Renal cortex interstitium (tissue), 15 donors: ENCODE measurements at places on chromosomes 7 and 10. TPM values are rescaled to one million over a fixed set of nuclear protein-coding genes. Genes with fewer than 3 reads are reported as not detected.

SMKR1 gene
- 2.4 TPM for polyA plus RNA-seq

FFAR4 gene
- not detected for polyA plus RNA-seq

UPK3B gene
- 1.2 TPM for polyA plus RNA-seq

UCN3 gene
- polyA plus RNA-seq, result 0.30 TPM

CLRN3 gene
- 19.4 TPM for polyA plus RNA-seq

PTF1A gene
- not detected for polyA plus RNA-seq

TMEM225B gene
- polyA plus RNA-seq, result 1.5 TPM

ATP5MK gene
- polyA plus RNA-seq, result 192 TPM

PRR15 gene
- 14.6 TPM for polyA plus RNA-seq

DNA sequence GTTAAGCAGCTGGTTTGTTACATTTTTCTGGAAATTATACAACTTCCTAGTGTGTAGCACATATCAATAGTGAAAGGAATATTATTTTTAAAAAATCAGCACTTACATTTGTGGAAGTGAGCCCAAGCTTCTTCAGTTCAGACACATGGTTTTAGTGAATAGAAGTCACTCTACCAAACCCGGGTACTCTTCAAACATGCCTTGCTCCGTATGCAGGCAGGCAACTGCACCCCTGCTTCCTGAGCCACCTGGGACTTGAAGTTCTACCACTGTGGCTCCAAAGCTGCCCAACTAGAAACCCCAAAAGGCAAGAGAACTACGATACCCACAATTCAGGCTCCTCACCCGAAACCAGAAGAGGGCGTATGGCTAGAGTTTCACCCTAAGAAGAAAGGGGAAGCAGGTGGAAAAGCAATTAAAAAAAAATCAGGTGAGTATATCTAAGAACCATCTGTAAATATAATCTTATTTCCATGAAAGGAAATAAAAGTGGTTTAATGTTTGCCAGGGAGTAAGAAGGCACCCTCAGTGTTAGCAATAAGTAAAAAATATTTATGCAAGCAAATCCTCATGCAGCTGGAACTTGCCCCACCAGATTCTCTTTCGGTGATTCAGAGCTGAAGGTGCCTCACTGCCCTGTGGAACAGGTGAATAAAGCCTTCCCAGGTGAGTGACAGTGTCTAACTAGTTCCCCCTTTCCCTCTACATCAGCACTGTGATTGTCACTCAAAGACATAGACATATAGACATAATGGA is at the start of gene MACC1:
MACC1 (minus strand) TSS at position 192 of the 756 bp plus-strand sequence. CDS start 55,522 bp downstream, outside the sequence.
- DNase-seq, result peak; percentile 73

GRCh38 chr10:22218448-22218847 is 633 bp upstream of the EBLN1 start:
- DNase-seq, result no peak

DNA sequence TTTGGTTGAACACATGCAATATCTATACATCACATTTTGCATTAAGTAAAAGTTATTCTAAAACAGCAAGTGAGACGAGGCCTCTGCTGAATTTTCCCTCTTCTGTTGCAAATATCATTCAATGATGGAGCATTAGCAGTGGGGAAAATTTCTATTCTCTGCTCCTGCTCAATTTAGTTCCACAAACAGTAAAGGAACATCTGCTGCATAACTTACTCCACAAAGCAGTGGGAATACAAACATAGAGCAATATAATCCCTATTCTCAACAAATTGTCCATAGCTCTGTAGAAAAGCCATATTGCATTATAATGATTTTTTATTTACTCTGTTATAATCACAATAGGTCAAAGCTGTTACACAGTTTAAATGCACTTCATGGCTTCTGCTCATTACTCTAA is 5.9 kb downstream of the AGR3 start:
- no peak for DNase-seq

DNA sequence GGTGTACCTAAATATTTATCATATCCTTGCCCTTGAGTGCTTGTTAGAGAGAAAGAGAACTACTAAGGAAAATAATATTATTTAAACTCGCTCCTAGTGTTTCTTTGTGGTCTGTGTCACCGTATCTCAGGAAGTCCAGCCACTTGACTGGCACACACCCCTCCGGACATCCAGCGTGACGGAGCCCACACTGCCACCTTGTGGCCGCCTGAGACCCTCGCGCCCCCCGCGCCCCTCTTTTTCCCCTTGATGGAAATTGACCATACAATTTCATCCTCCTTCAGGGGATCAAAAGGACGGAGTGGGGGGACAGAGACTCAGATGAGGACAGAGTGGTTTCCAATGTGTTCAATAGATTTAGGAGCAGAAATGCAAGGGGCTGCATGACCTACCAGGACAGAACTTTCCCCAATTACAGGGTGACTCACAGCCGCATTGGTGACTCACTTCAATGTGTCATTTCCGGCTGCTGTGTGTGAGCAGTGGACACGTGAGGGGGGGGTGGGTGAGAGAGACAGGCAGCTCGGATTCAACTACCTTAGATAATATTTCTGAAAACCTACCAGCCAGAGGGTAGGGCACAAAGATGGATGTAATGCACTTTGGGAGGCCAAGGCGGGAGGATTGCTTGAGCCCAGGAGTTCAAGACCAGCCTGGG is 11.4 kb downstream of the SERPINE1 start:
- DNase-seq, result no peak

- DNase-seq, result no peak
Observed at GRCh38 chr7:36788825-36789470, 64.7 kb upstream of the AOAH start.

DNA sequence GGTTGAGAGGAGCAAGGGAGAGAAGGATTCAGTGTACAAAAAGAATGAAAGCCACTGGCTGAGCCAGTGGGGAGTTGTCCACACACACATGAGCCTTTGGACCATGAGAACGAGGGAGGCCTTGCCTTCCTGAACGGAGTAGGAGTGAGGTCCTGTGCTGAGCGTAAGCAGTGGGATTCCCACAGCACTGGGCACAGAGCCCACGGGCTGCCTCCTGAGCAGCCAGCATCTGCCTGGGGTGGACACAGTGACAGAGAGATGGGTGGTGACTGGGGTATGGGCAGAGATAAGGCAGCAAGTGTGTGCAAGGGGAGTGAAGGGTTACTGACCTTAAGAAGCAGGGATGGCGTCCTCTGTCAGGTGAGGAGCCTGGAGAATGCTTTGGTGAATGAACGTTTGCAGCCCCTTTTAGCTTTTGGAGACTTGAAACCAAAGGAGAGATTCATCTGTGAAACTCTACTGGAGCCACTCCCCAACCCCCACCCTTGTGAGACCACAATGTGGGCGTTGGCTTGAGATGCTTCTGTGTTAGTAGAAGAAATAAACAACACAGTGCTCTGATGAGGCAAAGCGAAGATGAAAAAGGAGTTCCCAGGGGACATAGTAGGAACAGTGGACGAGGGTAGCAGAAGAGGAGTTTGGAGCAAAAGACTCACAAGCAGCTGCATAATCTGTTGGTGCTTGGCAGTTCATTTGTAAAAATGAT is 56.5 kb downstream of the FIGNL1 start:
- DNase-seq, result no peak

GRCh38 chr7:38951213-38951612 is 26.5 kb upstream of the POU6F2 start:
- DNase-seq, result no peak

GRCh38 chr10:86090807-86091206 is 275.8 kb downstream of the GRID1 start:
- no peak for DNase-seq

DNA sequence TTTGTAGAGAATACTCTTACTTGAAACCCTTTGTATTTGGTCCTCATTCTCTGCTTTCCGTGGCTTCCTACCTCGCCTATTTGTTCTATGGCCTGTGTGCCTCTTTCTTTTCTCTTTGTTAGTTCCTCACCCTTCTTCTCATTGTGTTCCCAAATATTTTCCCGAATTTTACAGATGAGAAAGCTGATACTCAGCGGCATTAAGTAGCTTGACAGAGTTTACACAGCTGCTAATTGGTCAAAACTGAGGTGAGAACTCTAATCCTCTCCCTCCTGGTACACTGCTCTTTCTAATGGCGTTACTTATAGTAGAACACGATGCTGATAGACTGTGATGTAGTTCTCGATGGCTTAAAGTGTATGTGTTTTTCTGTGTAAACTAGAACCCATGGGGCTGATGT is 80.7 kb upstream of the HDAC9 start:
- no peak for DNase-seq

DNA sequence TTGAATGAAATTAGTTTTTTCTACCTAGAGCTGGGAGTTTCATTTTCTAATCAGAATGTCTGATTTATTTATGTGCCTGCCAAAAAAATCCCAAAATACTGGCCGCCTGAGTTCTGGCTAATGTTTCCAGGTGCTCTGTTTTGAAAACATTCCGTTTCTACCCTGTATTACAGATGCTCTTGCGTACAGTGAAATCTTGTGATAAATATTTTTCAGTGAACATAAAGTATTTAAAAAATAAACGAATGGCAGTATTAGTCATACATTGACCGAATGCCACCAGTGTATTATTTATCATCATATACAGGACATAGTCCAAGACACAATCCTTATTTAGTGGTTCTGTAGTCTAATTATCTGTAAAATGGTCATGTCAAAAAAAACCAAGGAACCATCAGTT is 102.8 kb downstream of the KAT6B start:
- DNase-seq, result no peak

GRCh38 chr7:2041496-2042367 is 191.0 kb downstream of the MAD1L1 start:
- no peak for DNase-seq

DNA sequence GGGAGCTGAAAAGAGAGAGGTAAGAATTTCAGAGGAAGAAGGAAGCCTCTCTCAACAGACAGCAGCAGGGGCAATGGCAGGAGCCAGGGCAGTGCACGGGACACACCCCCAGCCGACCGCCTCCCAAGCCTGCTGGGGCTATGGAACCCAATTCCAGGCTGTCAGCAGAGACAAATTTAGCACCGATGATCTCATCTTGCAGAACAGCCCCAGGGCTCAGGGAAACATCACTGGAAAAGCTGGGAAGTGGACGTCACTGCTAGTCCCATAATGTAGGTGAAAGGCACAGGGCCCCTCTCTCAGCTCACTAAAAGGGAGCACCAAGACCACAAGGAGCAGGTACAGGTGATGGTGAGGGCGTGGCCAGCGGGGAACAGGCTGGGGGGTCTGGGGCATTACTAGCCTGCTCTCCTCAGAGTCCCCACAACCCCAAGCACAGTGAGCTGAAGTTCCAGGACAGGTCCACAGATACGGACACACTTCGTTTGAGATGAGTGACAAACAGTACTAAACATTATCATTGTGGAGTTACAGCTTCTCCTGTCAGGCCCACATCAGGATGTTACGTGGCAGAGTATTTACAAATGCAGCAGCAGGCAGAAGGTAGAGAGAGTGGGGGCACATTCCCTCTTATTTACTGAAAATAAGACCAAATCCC is 103.7 kb downstream of the PLXNA4 start:
- no peak for DNase-seq
